ENCODE measurements at places on chromosomes 1 and 21. TPM values are rescaled to one million over a fixed set of nuclear protein-coding genes. Genes with fewer than 3 reads are reported as not detected.

The KRTAP19-1 gene
- not detected for total RNA-seq

- DNase-seq = no peak
Measured at GRCh38 chr1:117760069-117760468, 154.2 kb downstream of the TENT5C start.

DNA sequence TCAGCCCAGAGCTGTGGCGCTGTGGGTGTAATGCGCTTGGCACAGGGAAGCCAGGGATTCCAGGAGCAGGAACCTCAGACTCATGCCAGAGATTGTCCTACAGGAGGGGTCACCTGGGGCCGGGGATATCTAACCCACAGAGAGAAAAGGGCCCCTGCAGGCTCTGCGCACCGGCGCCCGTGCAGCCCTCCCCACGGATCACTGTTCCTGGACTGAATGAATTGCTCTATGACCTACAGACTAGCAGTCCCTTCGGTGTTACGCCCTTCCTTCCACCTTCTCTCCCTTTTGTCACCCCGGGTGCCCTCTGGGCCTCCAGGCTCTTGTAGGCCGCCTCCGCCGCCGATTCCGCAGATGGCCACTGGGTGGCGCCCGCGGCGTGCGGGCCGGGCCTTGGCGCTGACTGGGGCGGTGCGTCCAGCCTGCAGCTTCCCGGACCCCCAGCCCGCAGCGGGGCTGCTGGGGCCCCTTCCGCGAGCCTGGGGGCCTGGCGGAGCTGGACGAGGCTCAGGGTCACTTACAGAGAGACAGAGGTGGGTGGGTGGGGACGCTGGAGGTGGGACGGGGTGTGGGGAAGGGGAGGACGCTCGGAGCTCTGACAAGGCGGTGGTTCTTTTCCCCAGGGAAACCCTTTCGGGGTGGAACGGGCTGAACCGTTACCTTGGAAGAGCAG is 101.3 kb downstream of the IER5 start:
- peak; percentile 64 for DNase-seq

The ALG14 gene
- 7.5 TPM for total RNA-seq

DNA sequence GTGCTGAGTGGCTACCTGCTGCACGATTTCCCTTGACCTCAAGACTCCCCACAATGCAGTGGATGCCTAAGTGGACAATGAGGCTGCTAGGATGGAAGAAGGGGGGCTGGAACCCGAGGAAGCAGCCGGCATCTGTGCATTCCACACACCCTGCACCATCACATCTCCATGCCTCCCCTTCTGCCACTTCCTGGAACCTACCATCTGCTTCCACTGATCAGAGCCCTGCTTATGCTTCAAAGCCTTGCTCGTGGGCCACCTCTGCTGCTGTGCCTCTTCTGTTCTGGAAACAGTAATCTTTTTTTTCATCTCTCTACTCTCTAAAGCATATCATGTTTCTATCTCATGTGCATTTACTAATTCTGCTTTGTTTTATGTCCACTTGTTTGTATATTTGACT is 66.2 kb upstream of the WDR26 start:
- DNase-seq = no peak

DNA sequence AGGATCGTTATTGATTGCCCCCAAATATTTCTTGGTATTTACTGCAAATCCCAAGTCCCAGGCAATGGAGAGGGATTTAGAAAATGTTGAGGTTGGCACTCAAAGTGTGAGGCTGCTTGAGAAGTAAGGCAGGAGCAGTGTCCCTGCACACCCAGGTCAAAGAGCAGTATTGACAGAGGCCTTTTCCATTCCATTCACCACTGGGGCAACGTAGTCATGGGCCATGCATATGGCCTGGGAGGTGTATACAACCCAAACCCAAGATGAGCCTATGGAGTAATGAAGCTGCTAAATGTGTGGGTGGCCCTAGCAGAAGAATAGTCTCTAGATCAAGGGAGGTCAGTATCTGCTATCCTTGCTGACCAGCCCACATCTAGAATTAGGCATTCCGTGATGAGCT is 245.6 kb downstream of the FOXD2 start:
- no peak for DNase-seq

The HCN3 gene
- 2.7 TPM for total RNA-seq

The ELOA gene
- total RNA-seq = 70.2 TPM

GRCh38 chr1:1302006-1302430 is 5.7 kb downstream of the ACAP3 start:
- no peak for DNase-seq

The USH2A gene
- total RNA-seq = not detected

The NID1 gene
- 0.10 TPM for total RNA-seq

The HES2 gene
- not detected for total RNA-seq

The PBXIP1 gene
- 42.4 TPM for total RNA-seq

- DNase-seq = no peak
Measured at GRCh38 chr1:23103001-23103889, 65.4 kb downstream of the LUZP1 start.

GRCh38 chr21:42637267-42638041 is 16.0 kb upstream of the PDE9A start:
- no peak for DNase-seq

DNA sequence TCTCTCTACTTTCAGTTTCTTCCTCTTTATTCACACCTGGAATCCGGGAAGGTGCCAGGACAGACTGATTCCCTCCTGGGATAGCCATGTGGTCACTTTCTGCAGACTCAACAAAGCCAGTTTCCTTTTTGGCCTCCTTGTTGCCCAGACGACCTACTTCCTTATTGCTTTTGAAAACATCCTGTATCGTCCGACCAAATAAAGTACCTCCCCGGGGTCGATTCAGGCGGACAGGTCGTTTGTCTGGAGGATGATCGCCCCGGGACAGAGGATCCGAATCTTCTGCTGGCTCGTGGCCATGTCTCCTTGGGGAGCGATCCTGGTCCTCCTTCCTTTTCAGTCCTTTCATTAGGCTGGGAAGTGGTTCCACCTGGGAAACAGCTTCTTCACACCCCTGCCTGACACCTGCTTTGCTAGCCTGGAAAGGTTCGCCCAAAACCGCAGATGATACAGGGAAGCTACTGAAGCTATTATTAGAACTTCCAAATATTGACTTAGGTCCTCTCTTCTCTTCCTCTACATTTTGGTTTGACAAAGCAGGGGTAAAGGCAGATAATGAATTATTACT is 1.2 kb downstream of the MCM3AP start:
- DNase-seq = no peak

DNA sequence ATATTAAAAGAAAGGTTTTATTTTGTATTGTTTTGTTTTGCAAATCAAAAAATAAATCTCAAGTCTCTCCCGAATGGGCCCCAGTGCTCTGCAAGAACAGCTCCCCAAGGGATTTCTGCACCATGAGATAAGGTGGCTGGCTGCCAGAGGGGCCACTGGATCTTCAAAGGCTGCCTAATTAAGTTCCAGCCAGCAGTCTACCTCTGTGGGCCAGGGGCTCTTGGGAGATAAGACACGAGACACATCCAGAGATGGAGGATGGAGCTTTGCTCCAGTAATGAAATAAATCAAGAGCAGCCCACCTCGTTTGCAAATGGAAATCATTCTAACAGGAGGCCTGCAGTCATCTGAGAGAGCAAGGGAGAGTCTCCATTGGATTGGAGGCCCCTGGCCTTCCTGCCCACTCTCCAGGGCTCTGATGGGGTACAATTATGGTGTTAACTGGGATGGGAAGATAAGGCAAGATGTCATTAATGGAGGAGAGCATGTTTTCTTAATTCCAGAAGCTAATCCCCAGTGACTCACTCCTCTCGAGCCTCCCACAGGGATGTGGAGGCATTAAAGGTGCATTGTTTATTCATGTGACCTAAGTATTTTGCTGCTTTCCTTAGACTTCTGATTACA is 155.2 kb upstream of the KAZN start:
- no peak for DNase-seq

GRCh38 chr1:208108213-208108608 is 136.0 kb downstream of the PLXNA2 start:
- DNase-seq = no peak

DNA sequence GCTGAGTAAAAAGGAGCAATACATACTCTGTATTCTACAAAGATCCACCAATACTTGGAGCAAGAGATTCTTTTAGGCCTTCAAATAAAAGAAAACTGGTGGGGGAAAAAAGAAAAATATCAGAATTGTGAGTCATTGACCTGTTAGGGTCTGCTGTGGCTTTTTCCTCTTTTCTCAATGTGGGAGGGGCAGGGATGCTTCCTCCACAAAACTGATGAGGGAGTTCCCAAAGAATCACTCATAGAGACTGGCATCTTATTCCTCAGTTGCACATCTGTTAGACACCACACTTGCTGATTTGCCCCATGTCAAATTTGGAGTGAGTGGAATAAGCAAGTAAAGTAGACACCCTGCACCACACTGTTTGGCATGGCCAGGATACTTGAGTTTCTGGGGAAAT is 16.6 kb downstream of the C1orf141 start:
- no peak for DNase-seq

- no peak for DNase-seq
Measured at GRCh38 chr1:10679496-10680220, 116.8 kb downstream of the CASZ1 start.

- DNase-seq = no peak
Measured at GRCh38 chr1:22074803-22075202, 22.3 kb downstream of the CDC42 start.

DNA sequence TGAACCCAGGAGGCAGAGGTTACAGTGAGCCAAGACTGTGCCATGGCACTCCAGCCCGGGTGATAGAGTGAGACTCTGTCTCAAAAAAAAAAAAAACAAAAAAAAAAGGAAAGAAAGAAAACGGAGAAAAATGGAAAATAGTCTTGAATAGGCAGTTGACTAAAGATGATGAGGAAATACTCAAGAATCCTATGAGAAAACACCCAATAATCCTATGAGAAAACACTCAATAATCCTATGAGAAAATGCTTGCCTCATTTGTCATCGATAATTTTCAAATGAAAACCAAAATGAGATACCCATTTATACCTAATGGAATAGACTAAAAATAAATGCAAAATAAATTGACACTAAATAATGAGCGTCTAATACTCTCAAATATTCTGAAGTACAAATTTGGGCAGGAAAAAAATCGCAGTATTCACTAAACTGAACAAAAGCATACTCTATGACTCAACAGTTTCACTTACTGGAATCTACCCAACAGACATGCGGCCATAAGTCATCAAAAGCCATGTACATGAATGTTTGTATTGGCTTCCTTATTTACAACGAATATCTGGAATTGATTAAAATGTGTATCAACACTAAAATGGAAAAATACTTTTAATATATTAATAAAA is 733.9 kb upstream of the CHRM3 start:
- no peak for DNase-seq

GRCh38 chr1:91895832-91896556 is 10.0 kb upstream of the TGFBR3 start:
- no peak for DNase-seq

The FOXO6 gene
- total RNA-seq = 0.55 TPM

The EXTL1 gene
- total RNA-seq = not detected

The TFB2M gene
- 15.9 TPM for total RNA-seq

GRCh38 chr1:42822800-42823392 is 5.7 kb upstream of the SVBP start:
- no peak for DNase-seq

The CAMK1G gene
- not detected for total RNA-seq

The ZNF648 gene
- total RNA-seq = not detected

The HPDL gene
- 4.3 TPM for total RNA-seq

The LRRC3 gene
- 0.91 TPM for total RNA-seq

DNA sequence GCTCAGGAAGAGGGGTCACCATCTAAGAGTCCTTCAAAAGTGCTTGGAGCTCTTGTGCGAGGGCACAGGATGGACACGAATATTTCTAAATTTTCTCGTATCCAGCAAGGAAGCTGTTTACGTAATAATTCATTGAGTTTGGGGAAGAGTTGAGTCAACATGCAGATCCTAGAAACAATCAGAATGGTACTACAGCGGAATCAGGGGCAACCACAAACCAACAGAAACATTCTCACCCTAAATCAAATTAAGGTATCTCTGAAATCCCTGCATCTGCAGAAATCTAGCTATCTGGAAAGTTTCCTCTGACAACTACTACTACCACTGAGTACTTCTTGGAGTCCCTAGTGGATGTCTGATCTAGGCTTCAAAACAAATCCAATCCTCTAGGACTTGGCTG is 352.4 kb downstream of the LTN1 start:
- DNase-seq = no peak

DNA sequence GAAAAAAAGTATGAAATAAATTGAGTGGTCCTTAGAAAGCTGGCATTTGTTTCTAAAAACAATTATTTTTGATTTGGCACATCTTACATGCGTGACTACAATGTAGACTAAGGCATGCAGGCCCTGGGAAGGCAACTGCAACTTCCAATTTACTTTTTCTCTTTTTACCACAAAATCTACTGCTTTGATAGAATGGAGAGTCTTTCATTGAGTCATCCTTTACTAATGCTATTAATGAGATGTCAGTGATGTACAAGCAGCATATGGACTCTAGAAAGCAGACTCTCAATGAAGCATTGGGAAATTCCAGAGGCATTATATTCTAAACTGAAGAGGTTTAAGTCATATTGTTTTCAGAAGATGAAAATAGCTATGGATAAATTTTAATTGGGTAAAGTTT is 29.6 kb upstream of the PRRX1 start:
- DNase-seq = no peak

The SPATA21 gene
- not detected for total RNA-seq

DNA sequence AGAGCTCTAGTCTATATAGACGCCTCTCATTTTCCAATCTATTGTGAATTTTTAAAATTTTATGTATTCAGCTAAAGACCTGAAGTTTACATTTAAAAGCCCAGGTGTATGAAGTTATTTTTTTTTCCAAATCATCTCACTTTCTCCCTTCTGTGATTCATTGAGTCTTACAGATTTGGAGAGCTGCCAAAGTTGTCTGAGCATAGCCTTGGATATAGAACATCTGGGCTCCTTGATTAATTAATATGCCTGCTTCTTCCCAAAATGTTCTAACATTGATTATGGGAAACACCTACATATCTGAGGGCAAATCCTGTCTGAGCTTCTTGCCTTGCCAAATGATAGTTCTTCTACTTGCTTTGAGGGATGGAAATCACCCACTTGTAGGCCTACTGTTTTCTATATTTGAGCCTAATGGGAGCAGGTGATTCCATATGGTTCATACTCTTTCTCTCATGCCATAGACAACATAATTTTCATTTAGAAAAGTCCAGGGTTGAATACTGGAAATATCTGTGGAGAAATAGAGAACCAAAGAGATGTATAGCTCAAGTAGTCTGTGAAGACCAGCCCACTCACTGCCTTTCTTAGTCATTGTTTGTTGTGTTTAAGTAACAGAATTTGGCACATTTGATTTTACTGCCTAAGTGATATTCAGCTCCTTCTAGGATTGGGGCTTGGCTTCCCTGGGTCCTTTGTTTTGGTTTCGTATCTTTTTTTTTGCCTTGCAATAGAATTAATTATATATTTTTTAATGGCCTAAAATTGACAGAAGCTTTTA is 46.2 kb downstream of the MACF1 start:
- no peak for DNase-seq

GRCh38 chr1:216600730-216601609 is 122.3 kb downstream of the ESRRG start:
- no peak for DNase-seq

DNA sequence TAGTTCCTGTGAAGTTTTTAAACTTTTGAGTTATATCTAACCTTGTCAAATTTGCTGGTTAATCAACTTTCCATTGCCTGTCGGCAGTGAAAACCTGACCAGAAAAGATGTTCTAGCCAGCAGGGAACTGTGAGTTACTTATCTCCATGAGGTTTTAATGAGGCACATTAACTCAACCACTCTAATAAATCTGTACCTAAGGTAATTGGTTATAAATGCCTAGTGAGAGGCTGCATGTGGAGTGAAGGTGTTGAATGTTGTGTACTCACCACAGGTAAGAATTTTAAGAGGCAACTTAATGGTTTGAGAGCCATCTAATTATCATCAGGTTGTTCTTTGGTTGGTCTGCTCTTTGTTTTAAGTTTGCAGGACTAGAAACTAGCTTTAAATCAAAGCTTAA is 138.4 kb upstream of the LHX8 start:
- DNase-seq = no peak

The GJA9 gene
- total RNA-seq = not detected

The MYBPH gene
- total RNA-seq = not detected

The TSPAN2 gene
- total RNA-seq = 0.91 TPM
